KBM-7 (cell line): ENCODE measurements at places on chromosomes 3 and 15.

DNA sequence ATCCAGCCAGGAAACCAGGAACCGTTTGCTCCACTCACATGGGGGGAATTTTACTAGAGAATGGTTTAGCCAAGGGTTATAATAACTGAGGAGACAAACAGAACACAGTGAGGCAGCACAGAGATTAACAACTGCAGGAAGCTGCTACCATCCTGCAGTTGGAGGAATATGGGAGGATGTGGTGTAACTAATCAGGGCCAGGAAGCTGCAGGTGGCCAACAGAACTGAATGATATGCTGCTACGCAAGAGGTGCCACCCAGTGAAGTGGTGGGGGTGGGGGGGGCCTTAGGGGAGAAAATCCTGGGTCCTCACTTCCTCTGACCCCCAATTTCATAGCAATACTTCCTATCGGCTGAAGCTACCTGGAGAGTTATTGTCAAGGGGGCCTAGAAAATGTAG is 306.4 kb upstream of the STT3B start:
- DNase-seq, result peak; percentile 72

- no peak for DNase-seq
Observed at GRCh38 chr3:39970982-39971381, 161.6 kb downstream of the MYRIP start.

- DNase-seq, result no peak
Observed at GRCh38 chr3:108100906-108101660, 10.3 kb upstream of the CD47 start.

GRCh38 chr3:132817646-132818177 is 95.5 kb upstream of the NPHP3 start:
- DNase-seq, result no peak

GRCh38 chr3:36063992-36064391 is 316.3 kb upstream of the STAC start:
- no peak for DNase-seq

DNA sequence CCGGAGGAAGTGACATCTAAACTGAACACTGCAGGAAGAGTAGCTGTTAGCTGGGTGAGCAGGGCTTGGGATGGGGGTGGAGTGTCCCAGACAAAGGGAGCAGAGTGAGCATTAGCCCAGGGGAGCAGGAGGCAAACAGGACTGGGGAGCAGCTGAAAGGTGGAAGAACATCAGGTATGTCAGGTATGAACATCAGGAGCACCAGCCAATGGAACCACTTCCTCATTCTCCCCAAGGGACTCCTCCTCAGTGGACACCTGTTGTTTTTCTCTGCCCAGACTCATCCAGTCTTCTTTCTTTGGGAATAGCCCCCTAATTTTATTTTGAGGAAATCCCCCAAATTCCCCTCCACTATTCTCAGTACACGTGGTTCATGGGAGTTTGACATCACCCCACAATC is 107.7 kb upstream of the RAD18 start:
- DNase-seq, result no peak

DNA sequence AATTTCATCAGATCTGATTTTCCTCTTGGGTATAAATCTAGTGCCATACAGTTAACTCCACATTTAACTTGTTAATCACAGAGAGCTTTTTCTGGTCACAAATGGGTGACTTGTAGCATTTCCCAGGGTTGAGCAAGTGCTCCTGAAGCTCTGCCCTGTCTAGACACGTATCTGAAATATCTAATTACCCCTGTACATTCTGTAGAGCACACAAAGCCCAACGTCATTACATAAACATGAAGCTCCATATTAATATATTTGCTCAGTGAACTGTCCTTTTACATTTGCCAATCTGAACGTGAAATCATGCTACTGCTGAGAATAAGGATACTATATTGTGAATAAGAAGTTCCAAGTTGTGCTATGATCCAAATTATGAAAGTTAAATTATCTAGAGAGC is 49.0 kb downstream of the THBS1 start:
- DNase-seq, result no peak
